ENCODE measurements at places on chromosomes 13 and 19.

- DNase-seq: peak; percentile 56
These were observed 359.3 kb downstream of the TDRD3 start for GRCh38 chr13:60756306-60756705.

DNA sequence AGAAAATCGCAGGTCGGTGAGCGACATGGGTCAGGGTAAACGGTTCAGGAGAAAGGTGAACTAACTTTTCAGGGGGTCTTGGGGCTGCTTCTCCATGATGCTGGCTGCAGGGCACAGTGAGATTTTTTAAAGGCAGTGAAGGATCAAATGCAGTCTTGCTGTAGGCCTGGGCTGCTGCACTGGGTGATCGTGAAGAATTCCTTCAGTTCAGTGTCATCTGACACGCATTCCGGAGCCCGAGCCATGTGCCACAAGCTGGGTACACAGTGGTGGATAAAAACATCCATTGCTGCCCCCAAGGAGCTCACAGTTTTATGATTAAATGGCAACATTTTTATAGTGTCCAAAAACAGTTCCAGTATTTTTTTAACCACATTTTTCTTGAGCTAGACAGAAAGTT is 56.3 kb upstream of the GPR12 start:
- DNase-seq: no peak

DNA sequence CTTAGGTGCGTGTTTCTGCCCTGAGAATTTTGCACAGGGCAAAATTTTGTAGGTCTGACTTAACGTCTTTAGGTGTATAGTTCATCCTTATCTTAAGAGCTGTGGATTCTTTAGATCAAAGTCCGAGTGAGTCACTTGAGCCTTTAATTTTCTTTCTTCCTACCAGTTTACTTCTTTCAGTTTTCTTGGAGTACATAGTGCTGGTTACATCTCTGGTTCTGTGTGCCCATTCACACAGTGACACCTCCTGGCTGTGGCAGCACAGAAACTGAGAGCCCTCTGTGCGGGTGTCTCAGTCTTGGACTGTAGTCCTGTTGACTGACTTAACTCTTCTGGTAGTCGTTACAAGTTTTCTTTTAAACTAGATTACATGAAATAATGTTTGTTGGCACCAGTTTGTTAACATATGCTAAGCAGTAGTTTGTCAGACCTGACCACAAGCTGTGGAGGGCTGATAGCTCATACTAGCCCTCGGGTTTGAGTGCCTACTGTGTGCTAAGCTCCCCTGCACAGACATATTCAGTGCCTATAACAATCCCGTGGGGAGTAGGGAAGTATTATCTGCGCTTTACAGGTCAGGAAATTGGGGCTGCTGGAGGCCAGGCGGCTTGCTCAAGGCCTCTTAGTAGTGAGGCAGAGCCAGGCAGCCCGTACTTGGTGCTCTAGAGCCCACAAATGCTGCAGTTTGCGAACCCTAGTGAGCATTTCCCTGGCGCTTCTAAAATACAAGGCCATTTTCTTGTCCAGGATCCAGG is 1.6 kb downstream of the GATAD2A start:
- peak; percentile 36 for DNase-seq

- DNase-seq: no peak
These were observed 31.1 kb upstream of the ATP12A start for GRCh38 chr13:24648983-24649687.

DNA sequence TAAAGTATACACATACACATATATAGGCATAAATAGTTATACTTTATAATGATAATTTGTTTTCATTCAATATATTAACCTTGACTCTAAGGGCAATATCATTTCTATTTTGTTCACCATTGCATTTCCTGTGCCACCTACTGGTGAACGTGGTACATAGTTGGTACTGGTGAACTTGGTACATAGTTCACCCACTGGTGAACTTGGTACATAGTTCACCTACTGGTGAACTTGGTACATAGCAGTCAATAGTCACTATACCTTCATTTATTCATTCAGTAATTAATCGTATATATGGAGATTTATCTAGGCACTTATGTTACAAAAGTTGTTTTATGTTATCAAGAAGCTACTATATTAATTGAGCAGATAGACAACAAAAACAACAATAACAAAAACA is 172.6 kb upstream of the ATXN8OS start:
- no peak for DNase-seq

DNA sequence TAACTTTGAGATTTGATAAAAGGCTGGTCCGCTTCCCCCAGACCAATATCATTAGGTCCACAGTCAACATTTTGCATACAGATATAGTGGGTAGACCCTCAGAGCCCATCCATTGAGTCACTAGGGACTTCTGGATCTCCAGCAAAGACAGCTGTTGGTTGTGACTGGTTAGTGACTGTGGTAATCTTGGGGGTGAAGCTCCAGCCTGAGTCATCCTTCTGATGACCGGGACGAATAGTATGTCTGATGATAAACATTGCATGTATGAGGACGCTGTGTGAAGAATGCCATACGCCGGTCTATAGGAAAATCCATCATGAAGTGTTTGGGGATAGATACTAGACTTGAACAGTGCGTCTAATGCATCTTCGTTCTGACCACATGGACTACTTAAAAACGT is 307.0 kb downstream of the UQCRFS1 start:
- DNase-seq: no peak

- DNase-seq: no peak
These were observed 134.0 kb downstream of the ENOX1 start for GRCh38 chr13:43652760-43653159.

- no peak for DNase-seq
These were observed 173.9 kb downstream of the ZIC5 start for GRCh38 chr13:99797691-99798090.

DNA sequence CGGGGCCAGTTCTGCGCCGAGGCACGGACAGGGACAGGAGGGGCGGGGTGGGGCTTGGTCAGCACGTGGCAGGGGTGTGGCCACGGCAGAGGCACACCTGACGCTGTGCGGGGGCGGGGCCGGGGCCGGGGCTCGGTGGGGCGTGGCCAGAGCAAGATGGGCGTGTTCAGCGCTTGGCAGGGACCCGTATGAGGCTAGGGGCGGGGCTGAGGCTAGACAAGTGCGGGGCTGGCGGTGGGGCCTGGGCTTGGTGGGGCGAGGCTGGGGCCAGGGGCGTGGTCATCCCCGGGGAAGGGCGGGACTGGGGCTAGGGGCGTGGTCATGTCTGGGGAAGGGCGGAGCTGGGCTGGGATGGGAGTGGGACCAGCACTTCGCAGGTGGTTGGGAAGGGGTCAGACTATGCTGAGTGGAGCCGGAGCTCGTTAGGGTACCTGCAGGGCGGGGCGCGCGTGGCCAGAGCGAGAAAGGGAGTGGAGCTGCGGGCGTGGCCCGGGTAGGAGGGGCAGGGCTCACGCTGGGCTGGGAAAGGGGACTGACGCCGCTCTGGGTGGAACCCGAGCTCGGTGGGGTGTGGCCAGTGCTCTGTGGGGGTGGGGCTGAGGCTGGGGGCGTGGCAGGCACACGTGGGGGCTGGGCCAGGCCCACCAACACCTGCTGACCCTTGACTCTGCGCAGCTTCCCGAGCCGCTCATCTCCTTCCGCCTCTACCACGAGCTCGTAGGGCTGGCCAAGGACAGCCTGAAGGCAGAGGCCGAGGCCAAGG is 12.8 kb downstream of the POLR2E start:
- DNase-seq: peak; percentile 56

DNA sequence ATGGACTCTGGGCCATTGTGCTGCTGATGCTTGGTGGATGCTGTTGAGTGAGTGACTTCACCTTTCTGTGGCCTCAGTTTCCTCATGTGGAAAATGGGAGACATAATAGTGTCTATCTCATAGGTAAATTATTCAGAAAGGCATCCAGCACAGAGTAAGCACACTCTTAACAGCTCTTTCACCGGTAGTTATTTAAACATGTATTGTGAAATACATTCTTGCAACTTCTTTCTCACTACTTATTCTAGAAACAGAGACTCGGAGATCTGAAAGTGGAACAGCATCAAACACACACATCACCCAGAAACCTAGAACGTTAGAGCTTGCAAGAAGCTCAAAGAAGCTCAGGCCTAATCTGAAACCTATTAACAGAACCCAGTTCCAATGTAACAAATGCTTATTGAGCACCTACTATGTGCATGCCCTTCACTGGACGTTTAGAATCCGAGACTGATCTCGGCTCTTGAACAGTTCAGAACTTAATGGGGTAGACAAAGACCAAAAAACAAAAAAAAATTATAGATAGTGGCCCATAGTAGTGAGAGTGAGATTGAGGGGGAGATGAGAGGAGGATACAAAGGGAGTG is 4.1 kb downstream of the ZSWIM9 start:
- DNase-seq: no peak

DNA sequence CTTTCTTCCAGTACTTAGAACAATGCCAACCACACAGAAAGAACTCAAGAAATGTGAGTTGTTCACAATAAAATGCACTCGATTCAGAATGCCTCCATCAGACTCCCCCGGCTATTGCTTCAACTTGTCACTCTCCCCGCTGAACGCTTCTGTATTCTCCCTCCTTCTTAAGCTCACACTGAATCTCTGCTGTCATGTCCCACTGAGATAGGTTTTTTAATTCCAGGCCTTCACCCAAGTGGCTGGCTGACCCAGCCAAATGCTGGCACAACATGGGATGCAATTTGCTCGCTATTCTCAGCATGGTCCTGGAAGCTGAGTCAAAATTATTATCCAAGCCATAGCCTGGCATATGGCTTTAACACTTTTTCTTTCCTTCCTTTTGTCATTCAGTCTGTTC is 76.8 kb upstream of the SERP2 start:
- DNase-seq: no peak

DNA sequence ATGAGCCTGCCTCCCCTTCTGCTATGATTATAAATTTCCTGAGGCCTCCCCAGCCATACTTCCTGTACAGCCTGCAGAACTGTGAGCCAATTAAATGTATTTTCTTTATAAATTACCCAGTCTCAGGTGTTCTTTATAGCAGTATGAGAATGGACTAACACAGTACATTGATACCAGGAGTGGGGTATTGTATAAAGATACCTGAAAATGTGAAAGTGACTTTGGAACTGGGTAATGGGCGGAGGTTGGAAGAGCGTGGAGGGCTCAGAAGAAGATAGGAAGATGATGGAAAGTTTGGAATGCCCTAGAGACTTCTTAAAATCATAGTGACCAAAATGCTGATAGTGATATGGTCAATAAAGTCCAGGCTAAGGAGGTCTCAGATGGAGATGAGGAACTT is 32.8 kb downstream of the NEK5 start:
- DNase-seq: no peak

DNA sequence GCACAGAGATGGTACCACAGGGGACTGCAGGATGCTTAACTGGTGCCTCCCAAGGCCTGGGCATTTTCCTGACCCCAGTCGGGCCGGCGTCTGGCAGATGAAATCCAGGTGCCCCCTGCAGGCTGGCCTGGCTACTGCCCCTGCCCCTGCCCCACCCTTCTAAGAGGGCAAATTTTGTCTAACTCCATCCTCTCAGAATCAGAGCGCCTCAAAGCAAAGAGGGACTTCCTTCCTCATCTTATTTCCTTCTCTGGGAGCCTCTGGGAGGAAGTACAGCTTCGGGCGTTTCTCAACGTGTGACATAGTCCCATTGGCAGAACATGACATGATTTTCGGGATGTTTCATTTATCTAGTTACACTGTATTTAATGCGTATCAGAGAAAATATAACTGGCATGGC is 2.7 kb downstream of the PRKACA start:
- DNase-seq: no peak

DNA sequence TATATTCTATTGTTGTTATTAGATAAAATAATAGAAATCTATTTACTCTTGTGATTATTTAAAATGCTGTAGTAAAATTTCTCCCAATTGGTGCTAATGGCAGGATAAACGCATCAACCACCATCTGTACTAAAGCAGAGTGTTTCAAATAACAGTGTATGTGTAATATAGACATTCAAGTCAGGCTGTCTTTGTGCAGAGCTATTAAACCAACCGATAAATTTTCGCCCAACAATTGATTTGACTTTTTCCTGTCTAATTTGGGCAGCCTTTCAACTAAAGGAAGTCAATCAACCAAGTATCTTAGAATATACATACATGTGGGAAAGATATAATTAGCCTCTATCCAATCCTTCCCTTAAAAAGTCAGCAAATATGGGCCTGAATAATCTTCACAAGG is 5.8 kb downstream of the AMER2 start:
- DNase-seq: no peak

- no peak for DNase-seq
These were observed 76.9 kb downstream of the ITGBL1 start for GRCh38 chr13:101529422-101529821.

DNA sequence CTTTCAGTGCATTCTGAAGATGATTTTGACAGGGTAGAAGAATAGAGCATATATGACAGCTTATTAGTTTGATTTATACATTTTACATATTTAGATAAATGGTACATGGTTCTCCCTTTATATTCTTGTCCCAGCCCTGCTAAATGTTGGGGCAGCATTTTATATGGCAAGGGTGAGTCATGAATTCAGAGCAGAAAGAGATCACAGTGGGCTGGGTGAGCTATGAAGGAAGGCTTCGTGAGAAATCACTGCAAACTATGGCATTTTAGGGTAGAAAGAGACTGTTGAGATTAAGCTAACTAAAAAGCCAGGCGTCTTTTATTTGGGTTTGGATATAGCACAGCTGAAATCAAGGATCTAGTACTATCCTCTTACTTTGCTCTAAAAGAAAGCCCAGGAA is 23.9 kb upstream of the METTL21C start:
- DNase-seq: no peak

DNA sequence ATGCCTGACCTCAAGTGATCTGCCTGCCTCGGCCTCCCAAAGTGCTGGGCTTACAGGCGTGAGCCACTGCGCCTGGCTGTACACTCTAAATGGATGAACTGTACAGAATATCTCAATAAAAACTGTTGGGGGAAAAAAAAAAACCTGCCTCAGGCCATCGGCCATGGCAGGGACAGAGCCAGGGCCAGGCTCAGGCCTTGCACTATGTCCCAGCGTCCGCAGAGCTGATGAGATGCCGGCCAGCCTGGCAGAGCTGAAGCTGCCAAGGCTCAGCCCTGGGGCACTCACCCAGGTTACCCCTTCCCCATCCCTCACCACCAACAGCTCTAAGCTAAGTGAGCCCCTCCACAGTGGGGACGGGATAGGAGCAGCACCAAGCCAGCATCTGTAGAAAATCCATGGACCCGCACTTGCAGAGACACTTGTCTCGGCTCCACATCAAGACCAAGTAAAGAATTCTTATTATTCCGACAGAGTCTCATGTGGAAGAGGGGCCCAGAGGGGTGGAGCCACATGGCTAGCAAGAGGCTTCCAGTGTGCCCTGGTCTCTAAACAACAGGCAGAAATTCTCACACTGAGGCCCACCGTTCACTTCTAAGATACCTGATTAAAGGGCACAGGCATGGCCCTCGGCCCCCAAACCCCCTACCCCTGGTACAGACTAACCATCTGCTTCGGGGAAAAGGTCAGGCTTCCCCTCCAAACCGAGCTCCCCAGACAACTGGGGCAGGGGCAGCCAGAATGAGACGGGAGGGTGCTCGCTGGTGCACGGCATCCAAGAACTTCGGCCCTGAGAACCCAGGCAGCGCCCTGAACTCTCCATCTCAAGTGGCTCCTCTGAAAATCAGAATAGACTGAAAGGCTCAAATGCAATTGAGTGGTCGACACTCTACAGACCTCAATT is 5.8 kb downstream of the PPP6R1 start:
- DNase-seq: no peak

- DNase-seq: no peak
These were observed 4.2 kb upstream of the PLIN3 start for GRCh38 chr19:4871711-4872110.

Measured in NCI-H524 (cell line).